ENCODE measurements at places on chromosomes 5 and 9.

DNA sequence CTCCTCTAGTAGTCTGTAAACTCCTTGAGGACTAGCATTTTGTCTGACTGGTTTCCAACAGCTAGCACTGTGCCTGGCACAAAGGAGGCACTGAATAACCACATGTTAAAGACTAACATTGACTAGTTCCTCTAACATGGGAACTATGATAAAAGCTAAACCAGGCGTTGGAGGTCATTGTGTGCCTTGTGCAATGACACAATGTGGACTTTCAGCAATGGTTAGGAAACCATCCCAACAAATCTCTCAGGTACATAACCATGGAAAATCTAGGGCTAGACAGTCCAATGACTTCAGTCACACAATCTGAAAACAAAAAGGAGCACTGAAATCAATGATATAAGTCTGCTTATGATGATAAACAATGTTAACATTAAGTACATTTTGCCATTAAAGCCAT, 200.6 kb downstream of the DCP2 start:
- no peak for DNase-seq

- no peak for DNase-seq
These were observed 14.6 kb downstream of the DAPK1 start for GRCh38 chr9:87512311-87512710.

- no peak for DNase-seq
These were observed 122.1 kb upstream of the DMAC1 start for GRCh38 chr9:7921545-7922197.

- no peak for DNase-seq
These were observed 135.1 kb downstream of the DAB2IP start for GRCh38 chr9:121786543-121786948.

DNA sequence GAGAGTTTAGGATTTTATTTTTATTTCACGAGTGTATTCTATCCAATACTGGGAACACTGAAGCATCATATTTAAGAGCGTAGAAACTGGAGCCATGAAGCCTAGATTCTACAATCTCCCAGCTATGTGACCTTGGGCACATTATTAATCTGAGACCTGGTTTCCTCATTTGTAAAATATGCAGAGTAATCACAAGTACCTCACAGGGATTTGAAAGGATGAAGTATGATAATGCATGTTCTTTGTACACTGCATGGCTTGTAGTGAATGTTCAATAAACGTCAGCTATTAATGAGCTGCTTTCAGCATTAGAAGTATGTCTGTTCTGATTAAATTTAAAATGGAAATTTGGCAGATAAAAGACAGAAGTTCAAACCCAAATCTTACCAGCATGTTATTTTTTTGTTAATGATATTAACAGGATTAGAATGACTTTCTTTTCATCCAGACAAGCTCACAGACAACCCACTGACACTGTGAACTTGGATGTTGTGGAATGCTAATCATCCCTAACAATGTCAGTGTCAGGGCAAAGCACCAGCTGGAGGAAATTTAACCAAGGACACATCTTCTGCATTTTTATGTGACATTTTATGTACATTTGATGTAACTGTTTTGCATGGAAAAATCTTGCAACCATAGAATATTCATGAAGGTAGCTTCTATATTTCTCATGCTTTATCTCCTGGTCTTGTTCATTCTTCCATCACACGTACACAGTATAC, 27.1 kb upstream of the CTXN3 start:
- no peak for DNase-seq

DNA sequence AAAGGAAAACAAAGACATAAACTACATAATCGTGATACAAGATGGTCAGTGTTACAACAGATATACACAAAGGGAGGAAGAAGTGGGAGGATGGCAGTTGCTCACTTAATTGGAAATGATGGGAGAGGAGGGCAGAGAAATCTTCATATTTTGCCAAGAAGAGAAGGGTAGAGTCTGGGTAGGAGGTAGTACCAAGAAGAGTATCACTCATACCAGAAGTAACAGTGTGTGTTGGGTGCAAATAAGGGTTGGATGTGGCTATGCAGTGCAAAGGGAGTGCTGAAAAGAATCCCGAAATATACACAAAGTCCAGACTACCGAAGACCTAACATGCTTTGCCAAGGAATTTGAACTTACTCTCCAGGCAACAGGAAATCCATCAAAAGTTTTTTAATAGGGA, 41.0 kb downstream of the ERMP1 start:
- no peak for DNase-seq

- DNase-seq, result no peak
These were observed 93.5 kb downstream of the DAP start for GRCh38 chr5:10667431-10668057.

- DNase-seq, result peak; percentile 85
These were observed 416 bp upstream of the SNX18 start for GRCh38 chr5:54517174-54517511.

DNA sequence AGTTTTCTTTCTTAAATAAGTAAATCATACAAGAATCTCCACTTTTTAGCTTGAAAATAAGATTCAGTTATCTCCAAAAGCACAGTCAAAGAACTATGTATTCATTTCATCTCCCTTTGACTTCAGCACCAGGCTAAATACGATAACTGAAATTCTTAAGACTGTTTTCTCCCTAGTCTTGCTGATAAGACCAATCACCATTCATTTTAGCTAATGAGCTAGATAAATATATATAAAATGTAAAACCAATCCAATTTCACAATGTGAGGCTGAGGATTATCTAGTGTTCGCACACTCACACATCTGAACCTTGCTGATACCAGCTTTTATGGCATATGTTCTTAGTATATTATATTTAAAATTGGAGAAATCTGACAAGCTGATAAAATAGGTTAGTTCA, 17.3 kb upstream of the ZNF622 start:
- no peak for DNase-seq

DNA sequence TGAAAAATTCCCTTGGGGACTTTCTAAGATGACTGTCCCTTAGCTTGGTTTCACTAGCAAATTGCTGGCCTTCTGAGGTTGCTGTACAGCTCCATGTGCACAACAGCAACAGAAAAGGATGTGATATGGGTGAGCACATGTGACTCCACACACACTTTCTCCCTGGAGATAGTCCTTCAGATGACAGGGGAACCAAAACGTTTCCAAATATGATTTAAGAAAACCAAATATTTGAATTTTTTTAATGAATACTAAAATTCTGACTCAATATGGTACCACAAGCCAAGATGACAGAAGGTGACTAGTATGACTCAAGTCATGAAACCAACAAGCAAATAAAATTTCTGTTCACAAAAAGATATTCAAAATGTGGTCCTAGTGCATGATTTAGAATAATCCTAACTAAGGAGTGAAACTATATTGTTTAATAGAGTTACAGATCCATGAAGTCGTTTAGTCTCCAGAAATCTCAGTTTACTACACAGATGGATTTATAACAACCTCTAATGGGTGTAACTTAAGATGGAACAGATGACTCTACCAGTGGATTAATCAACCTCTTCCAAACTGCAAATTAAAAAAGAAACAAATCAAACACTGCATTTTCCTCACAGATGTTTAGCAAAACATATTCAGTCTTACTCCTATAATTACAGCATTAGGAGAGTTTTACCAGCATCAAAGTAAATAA, 144.8 kb upstream of the PIK3R1 start:
- no peak for DNase-seq

GRCh38 chr5:82068723-82069122, 96.9 kb downstream of the ATG10 start:
- no peak for DNase-seq

DNA sequence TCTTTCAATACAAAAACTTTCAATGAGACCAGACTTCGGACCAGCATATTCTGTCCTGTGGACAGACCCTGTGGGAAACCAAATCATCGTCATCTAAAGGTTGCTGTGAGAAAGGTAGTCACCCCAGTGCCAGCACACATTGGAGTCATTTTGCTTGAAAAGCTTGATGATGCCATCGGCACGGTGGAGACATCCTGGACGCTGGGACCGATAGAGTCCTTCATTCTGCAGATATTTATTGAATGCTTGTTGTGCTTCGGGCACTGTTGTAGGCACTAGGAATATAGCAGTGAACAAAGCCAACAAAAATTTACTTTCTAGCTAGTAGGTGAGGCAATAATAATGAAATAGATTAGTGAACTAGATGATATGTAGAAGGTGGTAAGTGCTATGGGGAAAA, 34.9 kb downstream of the SNX18 start:
- DNase-seq, result no peak

DNA sequence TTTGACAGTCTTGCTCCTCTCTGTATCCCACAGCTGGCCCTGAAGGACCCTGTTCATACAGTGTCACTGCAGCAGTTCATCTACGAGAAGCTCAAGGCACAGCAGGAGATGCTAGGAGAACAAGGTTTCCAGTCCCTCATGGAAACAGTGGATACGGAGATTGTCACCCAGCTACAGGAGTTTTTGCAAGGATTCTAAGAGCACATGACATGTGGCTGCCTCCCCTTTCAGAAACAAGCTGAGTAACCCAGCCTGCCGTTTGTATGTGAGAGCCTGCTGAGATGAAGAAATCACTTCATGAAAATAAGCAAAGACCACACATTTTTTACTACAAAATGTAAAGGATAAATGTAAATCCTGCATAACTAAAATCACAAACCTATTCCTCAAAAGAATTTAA, 48.5 kb downstream of the LRRC70 start:
- no peak for DNase-seq

- no peak for DNase-seq
These were observed 352.7 kb downstream of the SPOCK1 start for GRCh38 chr5:137146402-137146890.

DNA sequence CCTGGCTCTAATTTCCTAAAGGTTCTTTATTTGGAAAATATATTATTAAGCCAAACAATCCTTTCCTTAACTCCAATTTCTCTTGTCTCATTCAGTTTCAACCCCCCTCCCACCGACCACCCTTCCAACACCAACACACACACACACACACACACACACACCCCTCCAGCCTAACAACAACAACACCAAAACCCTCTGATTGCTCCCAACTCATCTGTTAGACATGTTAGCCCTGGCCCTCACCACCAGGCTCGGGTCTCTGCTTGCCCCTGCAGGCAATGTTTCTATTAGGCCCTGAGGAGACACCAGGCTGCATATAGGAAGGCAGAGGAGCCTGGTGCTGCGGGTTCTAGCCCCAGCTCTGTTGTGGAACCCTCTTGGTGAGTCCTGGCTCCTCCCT, 18.4 kb upstream of the TRAF1 start:
- DNase-seq, result no peak

DNA sequence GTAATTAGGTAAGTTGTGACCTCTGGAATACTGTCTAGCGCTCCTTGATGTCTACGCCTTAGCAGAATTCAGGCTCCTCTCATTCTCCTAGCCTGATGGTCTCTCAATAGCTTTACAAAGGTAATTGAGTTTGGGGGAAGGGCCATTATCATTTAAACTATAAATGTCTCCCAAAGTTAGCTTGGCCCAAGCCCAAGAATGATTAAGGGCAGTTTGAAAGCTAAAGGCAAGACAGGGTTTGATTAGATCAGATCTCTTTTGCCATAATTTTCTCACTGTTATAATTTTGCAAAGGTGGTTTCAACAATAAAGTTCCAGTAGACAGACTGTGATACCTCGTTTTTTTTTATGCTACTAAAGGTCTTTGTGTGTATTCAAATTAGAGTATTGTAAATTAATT, 3.7 kb upstream of the SLC30A5 start:
- no peak for DNase-seq

DNA sequence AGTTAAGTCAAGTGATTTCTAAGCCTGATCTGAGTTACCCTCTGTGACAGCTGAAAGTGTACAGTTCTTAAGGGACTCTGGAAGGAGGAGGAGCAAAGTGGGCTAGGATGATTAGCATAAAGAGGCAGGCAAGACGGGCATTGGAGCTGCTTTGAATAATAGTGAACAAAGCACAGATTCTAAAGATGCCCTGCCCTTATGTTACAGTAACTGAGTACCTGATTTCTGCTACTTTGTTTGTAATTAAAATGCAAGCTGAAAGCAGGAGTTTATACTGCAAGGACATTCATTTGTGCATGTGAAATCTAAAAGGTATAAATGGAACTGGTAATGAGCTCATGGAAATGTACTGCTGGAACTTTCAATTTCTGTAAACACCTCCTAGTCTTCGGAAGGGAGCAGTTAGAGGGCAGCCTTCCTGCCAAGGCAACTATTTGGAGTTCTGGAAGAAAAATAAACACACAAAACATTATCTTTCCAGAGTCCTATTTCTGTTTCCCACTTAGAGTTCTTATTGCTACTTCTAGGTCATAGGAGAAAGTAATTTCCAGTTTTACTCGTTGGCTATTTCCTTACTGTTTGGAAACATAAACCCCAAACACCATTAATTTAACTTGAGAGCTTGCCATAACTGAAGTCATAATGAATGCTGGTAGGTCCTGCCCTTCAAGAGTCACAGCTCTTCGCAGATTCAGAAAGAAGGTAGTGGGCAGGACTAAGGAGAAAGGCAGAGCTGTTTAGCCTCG, at the start of gene RANBP3L:
RANBP3L (minus strand) TSS at position 45 of the 746 bp plus-strand sequence. CDS start 486 bp downstream, outside the sequence.
- no peak for DNase-seq

DNA sequence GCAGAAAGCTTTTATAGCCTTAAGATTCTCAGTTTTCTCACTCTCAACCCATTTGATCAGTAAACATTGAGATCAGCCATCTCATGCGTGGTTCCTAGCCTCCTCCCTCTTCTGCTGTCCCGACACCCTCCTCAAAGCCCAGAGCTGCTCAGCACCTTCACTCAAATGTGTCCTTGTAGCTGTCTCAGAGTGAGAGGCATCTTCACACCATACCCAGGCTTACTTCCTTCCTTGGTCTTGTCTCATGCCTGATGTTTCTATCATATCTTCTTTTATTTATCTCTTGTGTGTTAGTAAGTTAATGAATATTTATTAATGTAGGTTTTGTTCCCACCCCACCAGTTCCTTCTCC, 72.4 kb upstream of the SNX2 start:
- no peak for DNase-seq

GRCh38 chr5:171050916-171051315, 189.1 kb downstream of the RANBP17 start:
- no peak for DNase-seq

- DNase-seq, result no peak
These were observed 185.4 kb downstream of the SH3GL2 start for GRCh38 chr9:17764306-17764705.

DNA sequence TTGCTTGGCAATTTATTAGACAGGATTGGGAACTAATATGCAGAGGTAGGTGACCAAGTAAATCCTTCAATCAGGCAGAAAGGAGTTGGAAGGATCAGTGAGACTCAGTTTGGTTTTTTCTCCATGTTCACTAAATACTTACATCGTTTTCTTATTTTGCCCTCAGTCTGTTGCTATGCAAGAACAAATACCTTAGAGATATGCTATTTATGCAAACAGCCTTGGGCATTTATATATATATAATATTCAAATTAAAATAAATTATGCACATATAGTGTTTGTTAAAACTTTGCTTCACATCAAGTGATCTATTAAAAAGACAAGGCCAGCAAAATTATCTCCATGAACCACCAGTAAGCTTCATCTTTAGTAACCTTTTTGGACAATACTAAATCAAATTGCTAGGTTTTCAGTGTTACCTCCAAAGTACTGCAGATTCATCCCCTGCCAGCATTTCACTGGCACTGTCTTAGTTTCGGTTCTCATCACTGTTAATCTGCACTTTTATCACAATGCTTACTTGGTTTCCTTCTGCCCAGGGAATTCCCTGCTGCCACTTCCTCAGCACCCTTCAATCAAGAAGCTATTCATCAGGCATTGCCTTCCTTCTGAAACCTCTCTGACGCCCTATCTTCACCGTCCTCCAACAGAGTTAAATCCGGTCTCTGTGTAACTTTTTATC, 26.0 kb upstream of the LIFR start:
- DNase-seq, result no peak

Measured in SK-N-MC (cell line).